GM03348 (cell line): ENCODE measurements at places on chromosomes 12 and 14.

DNA sequence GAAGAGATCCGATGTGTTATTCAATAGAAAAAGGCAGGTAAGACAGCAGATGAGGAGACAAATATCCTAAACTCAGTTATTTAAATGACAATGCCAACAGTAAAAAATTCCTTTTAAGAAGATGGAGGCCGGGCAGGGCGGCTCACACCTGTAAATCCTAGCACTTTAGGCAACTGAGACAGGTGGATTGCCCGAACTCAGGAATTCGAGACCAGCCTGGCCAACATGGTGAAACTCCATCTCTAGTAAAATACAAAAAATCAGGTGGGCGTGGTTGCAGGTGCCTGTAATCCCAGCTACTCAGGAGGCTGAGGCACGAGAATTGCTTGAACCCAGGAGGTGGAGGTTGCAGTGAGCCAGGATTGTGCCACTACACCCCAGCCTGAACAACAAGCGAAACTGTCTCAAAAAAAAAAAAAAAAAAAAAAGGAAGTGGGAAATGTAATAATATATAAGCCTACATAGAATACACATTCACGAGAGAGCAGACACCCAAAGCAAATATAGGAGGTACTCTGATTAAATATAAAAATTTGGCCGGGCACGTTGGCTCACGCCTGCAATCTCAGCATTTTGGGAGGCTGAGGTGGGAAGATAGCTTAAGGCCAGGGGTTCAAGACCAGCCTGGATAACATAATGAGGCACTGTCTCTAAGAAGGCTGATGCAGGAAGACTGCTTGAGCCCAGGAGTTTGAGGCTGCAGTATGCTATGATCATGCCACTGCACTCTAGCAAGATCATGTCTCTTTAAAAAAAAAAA is 19.0 kb downstream of the CORO1C start:
- no peak for DNase-seq

- no peak for DNase-seq
Measured at GRCh38 chr12:122799641-122800243, 25.4 kb downstream of the CCDC62 start.

DNA sequence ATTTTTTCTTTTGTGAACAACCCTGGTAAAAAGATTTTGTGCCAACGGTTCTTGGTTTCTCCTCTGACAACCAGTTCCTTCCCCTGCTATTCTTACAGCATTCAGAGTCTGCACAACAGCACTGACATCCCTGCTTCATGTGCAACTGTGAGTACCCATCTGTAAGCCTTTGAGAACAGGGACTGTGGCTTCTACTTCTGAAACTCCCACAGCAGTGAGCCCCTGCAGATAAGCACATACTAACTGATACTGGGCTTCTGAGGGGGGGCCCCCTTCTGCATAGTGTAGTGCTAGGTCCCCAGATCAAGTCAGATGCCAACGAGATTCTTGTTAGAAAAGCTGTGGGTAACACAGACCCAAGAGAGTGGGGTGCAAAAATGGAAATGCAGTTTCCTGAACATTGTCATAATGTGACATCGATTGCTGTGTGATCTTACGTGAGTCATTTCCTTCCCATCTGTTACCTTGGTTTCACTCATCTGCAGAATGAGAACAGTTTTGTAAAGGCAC is 11.1 kb upstream of the NINJ2 start:
- DNase-seq: no peak

DNA sequence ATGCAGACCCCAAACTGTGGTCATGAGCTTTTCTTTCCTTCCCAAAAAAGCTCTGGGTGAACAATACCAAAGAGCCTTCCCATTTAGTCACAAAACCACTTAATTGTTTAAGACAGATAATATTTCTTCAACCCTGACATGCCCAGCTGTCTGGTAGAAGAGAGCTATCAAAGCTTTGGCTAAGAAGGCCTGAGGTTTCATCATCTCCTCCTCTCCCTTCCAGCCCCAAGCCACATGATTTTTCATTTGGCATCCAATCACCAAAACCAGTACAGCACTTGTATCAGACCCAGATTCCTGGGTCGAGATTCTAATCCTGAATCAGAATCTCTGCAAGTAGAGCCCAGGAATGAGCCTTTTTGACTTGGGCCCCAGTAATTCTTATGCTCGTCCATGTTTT is 199.6 kb upstream of the TMEM260 start:
- DNase-seq: peak; percentile 48

GRCh38 chr14:44565968-44566367 is 58.9 kb upstream of the FSCB start:
- no peak for DNase-seq

DNA sequence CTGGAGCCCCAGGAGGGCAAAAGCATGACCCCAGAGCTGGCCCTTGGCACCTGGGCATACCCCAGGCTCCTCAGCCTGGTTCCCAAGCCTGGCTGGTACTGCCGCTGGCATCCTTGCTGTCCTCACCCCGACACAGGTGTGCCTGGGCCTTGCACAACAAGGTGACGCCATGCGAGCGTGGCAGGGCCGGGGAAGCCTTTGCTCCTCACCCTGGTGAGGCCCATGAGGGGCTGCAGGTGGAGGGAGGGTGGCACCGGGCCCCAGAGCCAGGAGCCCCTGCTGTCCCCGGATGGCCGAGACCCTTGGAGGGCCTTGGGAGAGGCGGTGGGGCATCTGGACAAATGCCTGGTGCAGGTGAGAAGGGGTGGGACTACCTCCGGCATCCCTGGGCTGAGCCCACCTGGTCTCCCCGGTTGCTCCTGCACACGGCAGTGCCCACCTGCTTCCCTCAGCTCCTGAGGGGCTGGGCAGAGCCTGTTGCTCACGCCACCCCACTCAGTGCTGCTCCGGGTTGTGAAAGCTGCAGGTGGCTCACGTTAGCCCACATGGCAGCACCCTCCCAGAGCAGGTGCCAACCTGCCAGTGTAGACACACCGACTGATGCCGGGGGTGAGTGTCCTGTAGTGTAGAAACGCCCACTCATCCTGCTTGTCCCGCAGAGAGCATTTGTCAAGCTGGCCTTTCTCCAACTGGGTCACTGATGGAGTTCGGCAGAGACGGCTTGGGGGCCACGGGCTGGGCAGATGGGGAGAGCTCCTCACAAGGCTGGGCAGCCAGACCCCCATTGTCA is 24.6 kb upstream of the KIF26A start:
- no peak for DNase-seq

GRCh38 chr12:26125400-26126339 is 833 bp upstream of the BHLHE41 start:
- peak; percentile 77 for DNase-seq

GRCh38 chr14:101494826-101495225 is 66.5 kb upstream of the DIO3 start:
- no peak for DNase-seq

DNA sequence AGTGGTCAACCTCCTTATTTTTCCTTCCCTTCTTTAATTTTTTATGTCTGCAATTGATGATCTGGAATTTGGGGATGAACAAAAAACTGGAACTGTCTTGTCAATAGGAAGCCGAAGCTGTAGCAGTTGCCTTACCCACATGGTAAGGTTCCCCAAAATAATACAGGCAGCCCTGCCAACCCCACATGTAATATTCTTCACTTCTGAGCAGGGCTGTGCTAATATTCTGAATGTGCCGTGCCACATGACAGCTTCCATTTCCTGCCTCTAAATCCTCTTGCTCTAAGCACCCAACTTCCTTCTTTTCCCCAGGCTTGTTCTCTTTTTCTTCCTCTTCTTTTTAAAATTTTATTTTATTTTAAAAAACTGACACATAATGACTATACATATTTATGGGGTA is 39.6 kb downstream of the GPATCH2L start:
- DNase-seq: no peak

- DNase-seq: peak; percentile 86
Measured at GRCh38 chr12:121765573-121765972, 27.9 kb downstream of the RHOF start.

DNA sequence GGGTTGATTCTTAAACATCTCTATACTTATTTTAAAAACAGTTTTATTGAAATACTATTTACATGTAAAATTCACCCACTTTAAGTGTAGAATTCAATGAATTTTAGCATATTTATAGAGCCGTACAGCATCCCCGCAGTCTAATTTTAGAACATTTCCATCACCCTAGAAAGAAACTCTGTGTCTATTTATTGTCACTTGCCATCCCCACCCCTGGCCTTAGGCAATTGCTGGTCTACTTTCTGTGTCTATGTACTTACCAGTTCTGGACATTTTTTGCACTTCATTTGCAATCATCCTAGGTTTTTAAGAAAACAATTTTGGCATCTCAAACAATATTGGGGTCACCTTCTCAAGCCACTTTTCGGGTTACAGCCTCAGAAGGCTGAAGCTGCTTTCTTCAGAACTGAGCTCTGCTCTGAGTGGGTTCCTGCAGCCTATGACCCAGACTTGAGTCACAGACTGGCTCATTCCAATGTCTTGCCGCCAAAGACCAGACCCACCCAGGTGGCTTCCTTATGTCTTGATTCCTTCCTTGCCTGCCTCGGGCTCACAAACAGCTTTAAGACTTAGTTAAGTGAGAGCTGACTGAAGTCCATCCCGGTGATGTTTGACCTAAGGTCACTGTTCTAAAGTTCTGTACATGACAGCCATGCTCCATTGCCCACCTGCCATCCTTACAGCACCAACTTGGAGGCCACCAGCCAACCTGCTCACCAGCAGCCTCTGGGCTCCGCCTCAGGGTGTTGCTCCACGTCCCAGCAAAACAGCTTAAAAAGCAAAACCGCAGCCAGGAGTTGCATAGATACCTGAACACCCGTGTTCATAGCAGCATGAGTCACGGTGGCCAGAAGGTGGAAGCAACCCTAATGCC is 131.5 kb downstream of the CHST11 start:
- peak; percentile 79 for DNase-seq
